ENCODE measurements at places on chromosomes 7 and 10.
A peak's percentile ranks its signal among the peaks of the same experiment; 100 is the strongest.

- no peak for DNase-seq
These were observed 126.0 kb upstream of the BTBD16 start for GRCh38 chr10:122145113-122145512.

GRCh38 chr7:130367088-130367755, 13.1 kb upstream of the CPA1 start:
- DNase-seq = no peak

- peak; percentile 74 for DNase-seq
These were observed 82.6 kb upstream of the ELMO1 start for GRCh38 chr7:37531225-37531624.

- DNase-seq = peak; percentile 57
These were observed 23.2 kb downstream of the CALCR start for GRCh38 chr7:93551063-93551895.

GRCh38 chr10:60456053-60456452, 66.4 kb upstream of the ANK3 start:
- no peak for DNase-seq

GRCh38 chr7:81025360-81025759, 106.5 kb upstream of the SEMA3C start:
- DNase-seq = no peak

DNA sequence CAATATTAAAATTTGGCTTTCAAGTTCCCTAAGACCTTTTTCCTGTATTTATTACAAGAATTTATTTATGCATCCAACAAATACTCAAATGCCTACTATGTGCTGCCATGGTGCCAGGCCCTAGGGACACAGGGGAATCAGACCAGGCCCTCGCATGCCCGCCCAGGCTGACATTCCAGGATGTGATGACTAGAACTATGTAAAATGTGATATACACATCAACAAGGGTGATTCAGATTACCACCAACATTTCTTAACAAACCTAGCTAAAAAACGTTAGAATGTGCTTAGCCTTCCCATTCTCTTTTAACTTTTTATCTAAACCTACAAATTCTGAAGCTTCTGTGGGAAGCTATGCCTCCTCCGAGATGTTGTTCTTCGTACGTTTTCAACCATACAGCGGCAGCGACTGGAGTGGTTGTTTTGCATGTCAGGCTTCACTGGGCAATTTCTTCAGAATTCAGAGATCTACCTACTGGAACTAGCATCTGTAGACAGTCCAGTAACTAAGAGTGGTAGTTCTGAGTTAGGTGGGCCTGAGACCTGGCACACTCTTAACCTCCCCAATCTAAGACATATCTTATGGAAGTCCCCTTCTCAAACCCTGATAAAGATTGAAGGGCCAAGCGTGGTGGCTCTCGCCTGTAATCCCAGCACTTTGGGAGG, 22.1 kb downstream of the GNA12 start:
- no peak for DNase-seq

- DNase-seq = no peak
These were observed 173.6 kb upstream of the STEAP4 start for GRCh38 chr7:88480271-88480670.

DNA sequence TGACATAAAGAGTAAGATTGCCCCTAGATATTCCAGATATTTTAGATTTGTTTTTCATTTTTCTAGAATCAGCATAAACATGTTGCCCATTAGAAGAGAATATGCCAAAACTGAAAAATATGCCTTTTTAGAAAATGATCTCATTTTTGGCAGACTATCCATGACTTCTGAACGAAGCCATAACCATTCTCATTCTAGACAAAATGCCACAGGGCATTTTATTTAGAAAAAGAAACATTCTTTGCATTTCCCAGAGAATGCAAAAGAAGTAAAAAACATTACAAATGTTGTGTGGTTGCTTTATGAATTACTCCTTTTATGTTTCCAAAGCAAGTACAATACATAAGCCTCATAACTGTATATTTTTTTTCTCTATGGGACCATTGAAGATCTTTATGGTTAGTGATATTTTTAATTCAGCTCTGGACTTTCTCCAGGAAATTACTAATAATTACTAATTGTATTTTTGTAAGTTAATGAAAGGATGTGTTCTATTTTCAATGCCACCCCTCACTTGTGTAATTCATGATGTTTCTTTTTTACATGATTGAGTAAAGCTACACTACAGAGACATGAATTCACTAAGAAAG, 109.6 kb upstream of the SEM1 start:
- no peak for DNase-seq

- no peak for DNase-seq
These were observed 324.0 kb downstream of the WDR37 start for GRCh38 chr10:1380088-1380671.

GRCh38 chr7:47342296-47343060, 239.4 kb downstream of the TNS3 start:
- no peak for DNase-seq

GRCh38 chr10:110340816-110341215, 36.1 kb upstream of the SMNDC1 start:
- DNase-seq = no peak

DNA sequence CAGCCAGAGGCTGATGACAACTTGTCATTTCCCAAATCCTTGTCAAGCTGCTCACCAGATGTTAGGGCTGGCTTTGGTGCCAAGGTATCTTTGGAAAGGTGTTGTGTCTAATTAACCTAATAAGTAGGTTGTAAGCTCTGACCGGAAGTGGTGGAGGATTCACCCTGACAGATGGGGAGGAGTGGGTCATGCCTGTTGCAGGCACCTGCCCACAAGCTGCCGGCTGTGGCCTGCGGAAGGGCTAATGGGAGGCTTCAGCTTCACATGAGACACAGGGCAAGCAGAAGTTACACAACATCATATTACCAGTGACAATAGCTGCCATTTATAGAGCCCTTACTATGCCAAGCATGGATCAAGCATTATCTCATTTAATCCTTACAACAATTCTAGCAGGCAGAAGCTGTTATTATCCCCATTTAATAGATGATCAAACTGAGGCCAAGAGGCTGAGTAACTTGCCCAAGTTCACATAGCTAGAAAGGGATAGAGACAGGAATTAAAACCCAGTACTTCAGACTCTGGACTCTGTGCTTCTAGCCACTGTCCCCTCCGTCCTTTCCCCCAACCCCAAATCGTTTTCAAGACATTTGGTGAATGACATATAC, 63.1 kb upstream of the DUSP5 start:
- no peak for DNase-seq

DNA sequence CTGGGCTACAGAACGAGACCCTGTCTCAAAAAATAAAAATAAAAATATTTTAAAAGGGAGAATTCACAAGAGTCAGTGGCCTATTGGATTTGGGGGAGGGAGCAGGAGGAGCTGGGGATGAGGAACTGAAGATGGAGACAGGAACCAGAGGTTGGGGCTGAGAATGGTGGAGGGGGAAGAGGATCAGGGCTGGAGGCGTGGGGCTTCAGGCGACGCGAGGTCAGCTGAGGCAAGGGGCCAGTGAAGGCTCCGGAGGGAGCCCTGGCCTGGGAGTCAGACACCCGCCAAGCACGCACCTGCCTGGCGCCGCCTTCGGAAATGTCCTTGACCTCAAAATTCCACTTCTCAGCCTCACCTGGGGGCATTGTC, 671 bp upstream of the CLEC2L start:
- DNase-seq = peak; percentile 40

DNA sequence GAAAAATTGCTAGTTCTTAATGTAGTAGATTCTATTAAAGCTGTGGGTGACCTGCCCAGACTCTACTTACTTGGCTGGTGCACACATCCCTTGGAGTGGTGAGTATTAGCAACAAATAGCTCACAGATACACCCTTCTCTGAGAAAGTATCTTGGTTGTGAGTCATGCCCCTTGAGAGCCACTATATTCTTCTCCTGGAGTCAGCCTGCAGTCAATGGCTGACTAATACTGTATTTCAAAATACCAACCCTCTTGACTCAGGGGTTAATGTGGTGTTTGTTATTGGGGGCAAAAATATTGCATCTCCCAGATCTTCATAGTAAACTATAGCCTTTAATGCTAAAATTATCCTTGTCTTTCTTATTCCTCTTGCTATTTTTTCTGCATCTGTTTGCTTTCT, 354.9 kb downstream of the BMPER start:
- no peak for DNase-seq

- no peak for DNase-seq
These were observed 691.3 kb upstream of the GHITM start for GRCh38 chr10:83448013-83448412.

DNA sequence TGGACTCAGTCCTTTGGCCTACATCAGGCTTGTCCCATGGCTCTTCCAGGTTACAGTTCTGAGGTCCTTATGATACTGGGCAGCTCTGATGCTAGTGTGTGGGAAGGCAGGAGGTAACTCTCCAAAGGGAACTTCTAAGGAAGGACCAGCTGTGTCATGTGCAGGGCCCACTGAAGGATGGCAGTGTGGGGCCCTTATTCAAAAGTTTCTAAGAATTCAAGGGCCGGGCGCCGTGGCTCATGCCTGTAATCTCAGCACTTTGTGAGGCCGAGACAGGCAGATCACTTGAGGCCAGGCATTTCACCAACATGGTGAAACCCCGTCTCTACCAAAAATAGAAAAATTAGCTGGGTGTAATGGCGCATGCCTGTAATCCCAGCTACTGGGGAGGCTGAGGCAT, 254.2 kb upstream of the HABP2 start:
- DNase-seq = no peak

- DNase-seq = no peak
These were observed 361.1 kb downstream of the GLRX3 start for GRCh38 chr10:130497056-130498010.

Measured in suppressor macrophage (primary cell).